ENCODE measurements at places on chromosomes 2 and 18.

DNA sequence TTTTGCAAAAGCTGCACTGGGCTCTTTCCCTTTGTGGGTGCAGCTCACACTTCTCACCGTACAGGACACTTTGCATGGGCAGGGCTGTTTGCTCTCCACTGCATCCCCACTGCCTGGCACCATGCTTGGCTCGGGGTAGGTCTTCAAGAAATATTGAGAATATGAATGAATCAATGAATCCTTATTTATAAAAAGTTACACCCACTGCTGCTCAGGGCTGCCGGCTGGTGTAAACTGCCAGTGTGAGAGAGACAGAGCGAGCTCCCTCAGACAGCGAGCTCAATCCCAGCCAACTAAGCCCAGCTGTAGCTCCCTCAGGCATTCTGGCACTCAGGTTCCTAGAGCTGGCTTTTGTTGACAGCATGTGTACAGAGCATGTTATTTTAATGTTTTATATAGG is 3.4 kb downstream of the TMEM185B start:
- DNase-seq, result no peak

DNA sequence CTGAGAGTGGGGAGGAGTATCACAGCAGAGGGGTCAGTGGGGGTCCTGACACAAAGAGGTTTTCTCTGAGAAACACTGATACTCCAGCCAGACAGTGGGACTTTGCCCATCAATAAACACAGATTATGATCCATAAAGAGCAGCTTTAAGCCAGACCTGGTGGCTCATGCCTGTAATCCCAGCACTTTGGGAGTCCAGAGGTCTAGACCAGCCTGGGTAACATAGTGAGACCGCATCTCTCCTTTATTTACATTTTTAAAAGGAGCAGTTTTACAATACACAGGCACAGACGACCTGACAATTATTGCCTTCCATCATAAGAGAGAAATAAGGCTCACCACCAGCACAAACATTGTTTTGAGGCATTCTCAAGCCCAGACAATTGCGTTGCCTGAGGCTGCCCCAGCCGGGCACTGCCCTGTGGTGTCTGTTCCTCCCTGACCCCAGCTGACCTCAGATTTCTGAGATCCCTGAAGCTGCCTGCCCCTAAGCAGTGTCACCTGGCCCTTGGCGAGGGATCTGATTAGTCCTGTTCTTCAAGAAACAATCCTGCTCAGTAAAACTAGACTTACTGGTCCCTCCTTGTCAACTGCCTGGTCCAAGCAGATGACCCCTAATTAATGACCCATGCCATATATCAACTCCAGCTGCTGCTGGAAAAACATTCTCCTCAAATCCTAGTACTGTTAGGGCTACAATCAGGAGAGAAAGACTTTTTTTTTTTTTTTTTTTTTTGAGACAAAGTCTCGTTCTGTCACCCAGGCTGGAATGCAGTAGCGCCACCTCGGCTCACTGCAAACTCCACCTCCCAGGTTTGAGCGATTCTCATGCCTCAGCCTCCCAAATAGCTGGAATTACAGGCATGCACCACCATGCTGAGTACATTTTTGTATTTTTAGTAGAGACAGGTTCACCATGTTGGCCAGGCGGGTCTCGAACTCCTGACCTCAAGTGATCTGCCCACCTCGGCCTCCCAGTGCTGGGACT is 59.4 kb upstream of the SOS1 start:
- DNase-seq, result no peak

DNA sequence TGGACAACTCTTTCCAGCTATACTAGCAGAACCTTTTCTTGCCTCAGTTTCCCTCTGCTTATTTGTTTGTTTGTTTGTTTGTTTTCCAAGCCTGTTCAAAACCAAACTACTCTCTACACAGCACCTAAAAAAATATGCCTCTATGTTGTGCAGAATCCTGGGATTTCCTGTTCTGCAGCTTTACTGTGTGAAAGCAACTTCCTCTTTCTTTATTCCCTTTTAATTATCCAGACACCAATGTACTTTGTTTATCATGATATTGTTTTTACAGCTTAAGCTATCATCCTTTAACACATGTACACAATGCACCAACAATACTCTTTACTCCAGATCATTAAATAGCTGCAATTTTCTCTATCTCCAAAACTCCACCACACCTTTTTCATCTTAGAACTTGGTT is 259.5 kb downstream of the EPHA4 start:
- DNase-seq, result no peak

DNA sequence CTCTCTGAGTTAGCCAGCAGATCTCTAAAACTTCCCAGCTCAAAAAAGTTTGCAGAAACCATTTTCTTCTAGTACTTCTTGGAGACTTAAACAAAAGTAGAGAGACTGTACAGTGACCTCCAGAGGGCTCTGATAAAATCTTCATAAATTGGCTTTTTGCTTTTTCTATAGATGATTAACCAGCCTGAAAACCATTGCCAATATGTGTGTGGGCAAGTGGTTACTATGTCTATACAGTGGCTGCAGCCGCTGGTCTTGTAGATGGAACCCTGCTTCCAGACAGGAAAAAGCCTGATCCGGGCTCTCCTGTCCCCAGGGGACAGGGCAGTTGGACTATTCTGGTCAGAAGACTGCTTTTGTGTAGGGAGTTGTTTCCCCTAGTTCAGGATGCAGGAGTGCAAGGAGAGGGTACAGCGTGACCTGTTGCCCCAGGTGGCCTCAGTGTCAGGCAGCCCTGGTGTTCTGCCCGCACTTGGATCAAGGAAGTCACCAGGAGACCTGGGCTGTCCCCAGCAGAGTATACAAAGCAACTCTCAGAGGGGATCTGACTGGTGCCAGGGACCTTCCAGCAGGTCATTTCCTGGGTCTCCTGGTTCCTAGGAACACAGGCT is 7.3 kb upstream of the PTPRM start:
- no peak for DNase-seq

DNA sequence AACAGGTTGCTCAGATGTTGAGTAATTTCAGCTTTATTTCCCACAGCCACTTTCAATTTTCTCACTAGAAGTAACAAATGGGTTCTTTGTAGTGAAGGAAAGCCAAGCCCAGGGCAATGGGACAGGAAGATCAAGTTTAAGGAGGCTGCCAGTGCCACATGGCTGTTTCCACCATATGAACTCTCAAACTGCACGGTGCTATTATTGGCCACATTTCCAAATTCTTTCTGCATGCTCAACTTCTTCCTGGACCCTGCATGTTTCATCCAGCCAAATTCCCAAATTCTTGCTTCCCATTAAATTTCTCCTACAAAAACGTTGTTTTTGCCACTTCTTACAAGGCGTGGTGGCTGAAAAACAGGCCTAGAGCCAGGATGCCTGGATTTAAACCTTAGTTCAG is 193.3 kb upstream of the SPHKAP start:
- no peak for DNase-seq

DNA sequence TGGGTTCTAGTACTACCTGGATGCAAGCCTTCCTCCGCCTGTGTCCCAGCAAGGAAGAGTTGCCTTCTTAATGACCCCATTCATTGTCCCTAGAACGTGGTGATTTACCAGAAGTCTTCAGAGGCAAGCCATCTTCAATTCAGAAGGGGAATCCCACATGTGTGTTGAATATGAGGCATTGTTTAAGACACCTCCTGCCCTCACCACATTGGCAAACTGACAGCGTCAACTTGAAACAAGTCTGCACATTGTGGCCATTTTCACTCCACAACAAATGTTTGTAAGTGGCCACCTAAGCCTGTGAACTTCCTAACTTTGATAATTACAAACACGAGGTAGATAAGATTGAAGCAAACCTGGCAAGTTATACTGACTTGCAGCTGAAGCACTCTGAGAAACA is 83.7 kb downstream of the TCF7L1 start:
- no peak for DNase-seq

- DNase-seq, result no peak
These were observed 293.2 kb downstream of the PLCL1 start for GRCh38 chr2:198097630-198098029.

DNA sequence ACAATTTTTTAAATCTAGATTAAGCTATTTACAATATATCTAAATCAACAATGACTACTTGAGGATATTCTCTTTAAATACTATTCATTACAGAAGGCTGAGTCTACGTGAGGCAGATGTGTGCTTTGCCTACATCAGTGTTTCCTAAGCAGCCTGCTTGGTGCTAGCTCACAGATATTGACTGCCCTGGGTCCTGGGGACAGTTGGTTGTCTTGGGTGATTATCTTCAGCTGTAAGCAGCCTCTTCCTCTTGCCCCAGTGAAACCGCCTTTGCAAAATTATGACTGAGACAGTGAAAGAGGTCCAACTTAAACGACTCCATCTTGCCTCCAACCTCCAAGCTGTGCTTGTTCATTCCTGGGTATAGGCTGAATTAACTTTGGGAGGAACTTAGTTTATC is 39.6 kb upstream of the CCDC88A start:
- DNase-seq, result no peak

- DNase-seq, result no peak
These were observed 54.4 kb downstream of the USP14 start for GRCh38 chr18:212780-213179.

- no peak for DNase-seq
These were observed 39.2 kb downstream of the GRHL1 start for GRCh38 chr2:9990736-9991135.

- DNase-seq, result no peak
These were observed 4.9 kb downstream of the HOXD3 start for GRCh38 chr2:176161825-176162626.

GRCh38 chr18:34929336-34929780 is 111.9 kb upstream of the MAPRE2 start:
- DNase-seq, result no peak

GRCh38 chr2:6412533-6413091 is 453.1 kb downstream of the CMPK2 start:
- no peak for DNase-seq

- DNase-seq, result peak; percentile 41
These were observed 57.3 kb downstream of the NEDD4L start for GRCh38 chr18:58101291-58101794.

- no peak for DNase-seq
These were observed 281.8 kb upstream of the ZEB2 start for GRCh38 chr2:144801766-144802165.

DNA sequence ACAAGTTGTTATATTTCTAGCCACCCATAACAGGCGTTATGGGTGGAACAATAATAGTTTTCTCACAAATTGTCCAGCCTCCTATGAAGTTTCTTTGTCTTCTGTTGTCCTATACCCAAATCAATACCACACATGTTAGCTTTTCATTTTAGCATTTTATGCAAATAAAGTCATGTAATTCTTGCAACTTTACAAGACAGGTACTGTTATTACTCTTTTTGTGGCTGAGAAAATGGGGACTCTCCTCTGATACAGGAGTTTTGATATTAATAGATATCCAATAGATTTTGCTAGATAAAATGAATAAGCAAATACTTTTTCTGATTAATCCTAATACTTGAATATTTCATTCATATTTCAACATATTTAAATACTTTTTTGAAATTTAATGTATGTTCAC is 151.0 kb downstream of the PMAIP1 start:
- DNase-seq, result no peak

GRCh38 chr2:134489732-134490384 is 228.9 kb downstream of the TMEM163 start:
- DNase-seq, result no peak

GRCh38 chr2:68847751-68848150 is 23.4 kb downstream of the BMP10 start:
- DNase-seq, result no peak

- no peak for DNase-seq
These were observed 998 bp downstream of the RNF149 start for GRCh38 chr2:101307503-101307902.

GRCh38 chr18:11047817-11048216 is 101.6 kb downstream of the PIEZO2 start:
- DNase-seq, result no peak

DNA sequence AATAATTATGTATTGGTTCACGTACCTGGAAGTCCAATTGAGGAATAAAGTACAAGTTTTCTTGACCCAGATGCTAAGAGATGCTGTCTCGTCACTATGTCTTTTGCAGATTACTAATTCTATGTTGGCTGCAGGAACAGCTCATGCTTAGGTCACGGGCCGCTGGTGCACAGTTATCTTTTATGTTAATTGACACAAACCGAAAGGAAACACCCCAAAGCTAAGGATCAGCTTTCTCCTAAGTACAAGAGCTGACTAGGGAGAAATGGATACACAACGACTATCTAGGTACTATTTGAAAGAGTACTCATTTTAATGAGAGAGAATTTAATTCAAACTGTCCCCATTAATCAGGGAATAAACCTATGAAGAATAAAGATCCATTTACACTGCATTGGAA is 217.7 kb upstream of the SLC35G4 start:
- no peak for DNase-seq

- DNase-seq, result no peak
These were observed 1019.5 kb upstream of the LRRTM1 start for GRCh38 chr2:81324046-81324445.

DNA sequence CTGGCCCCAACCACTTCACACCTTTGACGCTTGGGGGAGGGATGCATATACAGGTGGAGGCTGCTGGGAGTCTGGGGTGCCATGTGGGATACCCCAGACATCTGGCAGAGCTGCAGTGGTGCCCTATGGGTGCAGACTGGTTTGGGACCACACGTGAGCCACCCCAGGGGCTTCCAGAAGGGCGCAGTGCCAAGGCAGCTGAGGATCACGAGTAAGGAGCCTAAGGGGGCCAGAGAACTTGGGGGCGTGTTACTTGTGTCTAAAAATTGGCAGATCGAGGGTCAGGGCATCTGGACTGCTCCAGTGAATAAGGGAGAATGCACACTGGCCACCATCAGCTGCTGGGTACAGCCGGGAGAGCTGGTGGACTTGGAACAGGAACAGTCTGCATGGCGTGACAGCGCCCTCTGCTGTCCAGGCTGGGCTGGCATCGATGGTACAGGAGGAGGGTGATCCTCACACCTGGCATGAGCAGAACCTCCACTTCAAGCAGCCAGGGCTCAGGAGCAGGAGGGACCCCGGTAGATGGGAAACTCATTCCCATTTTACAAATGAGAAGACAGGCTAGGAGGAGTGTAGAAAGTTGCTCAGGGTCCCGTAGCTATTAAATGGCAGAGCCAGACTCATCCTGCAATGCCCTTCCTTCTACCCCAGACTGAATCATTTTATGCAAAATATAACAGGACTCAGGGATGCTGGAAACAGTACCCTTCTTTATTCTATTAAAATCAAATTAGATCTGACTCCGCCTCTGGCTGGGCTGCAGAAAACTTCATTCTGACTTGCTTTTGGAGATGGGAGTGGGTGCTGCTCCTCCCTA is 60.4 kb downstream of the ATOH8 start:
- DNase-seq, result peak; percentile 80
